Aorta (tissue), 5 donors: ENCODE measurements at places on chromosomes 2 and 18.

DNA sequence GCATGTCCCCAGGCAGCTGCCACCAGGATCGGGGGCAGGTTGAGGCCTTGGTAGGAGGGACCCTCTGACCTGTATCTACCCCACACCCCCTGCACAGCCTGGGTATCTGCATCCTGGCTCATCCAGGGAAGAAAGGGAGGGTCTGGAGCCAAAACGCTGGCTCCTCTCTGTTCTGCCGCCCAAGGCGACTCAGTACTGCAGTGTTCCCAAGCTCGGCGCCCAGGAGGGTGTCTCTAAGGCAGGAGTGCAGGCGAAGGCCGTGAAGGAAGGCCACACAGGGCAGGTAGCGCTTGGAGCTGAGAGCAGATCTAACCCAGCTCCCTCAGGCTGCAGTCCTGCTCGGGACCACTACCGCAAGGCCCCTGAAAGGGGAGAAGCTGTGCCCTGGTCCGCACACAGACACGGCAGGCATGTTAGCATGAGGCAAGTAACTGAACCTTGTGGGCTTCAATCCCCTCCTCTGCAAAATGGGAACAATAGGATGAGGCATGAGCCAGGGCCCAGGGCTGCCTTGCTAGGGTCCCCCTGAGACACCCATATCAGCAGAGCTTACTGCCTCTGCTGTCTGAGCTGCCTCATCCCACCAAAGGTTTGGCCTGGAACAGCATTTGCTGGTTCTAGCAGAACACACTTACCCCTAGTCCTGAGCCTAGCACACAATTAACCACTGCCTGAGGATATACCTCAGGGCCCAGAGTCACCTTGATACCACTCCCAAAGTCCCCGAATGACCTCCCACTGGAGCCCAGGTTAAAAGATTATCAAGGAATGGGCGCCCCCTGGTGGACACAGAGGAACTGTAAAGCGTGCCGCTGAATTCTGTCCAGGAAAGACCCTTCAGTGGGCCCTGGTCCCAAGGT, 6.5 kb downstream of the PTMA start:
- no peaks in the 10 kb centered on the region for H3K36me3 ChIP-seq
- no peaks in the 10 kb centered on the region for H3K27me3 ChIP-seq
- H3K4me3 ChIP-seq: no peak overlapping the region
- peak overlapping the region; percentile 11 for H3K27ac ChIP-seq

DNA sequence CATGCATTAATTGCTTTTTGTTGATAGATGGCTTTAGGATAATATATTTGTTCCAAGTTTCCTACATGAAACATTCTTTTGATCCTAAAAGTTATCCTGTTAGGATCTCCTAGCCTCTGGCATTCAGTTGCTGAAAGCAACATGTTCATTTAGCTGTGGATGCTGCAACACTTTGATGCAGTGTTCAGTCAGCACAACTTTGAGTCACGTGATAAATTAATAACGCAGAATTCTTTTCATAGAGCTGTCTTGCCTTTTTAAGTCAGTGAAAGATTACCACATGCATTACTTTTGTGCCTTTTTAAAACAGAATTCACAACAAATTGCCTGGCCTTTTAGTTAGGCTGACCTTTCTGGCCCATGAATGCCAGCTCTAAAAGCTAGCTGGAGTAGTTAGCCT, 1467.9 kb upstream of the ZEB2 start:
- DNase-seq: no peak
- no peak overlapping the region for H3K27ac ChIP-seq
- H3K4me3 ChIP-seq: no peak overlapping the region
- H3K4me1 ChIP-seq: no peaks in the 10 kb centered on the region
- H3K27me3 ChIP-seq: no peaks in the 10 kb centered on the region

DNA sequence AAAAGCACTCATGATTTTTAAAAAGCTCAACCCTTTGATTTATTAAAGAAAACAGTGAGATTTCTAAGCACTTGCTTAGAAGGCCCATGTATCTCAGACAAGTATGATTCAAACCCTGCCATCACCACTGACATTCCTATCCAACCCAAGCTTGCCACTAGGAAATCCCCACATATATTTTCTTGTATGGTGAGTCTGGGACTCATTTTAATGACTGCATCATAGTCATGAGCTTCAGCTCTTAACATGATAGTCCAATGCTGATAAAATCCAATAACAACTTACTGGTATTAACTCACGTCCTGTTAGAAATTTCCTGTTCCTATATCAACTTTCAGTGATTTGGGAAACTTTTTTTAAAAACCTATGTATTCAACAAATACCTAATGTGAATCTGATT, 39.4 kb upstream of the NCKAP5 start:
- H3K27me3 ChIP-seq: peaks cover 1% of the 10 kb centered on the region
- H3K4me3 ChIP-seq: no peak overlapping the region
- no peak overlapping the region for H3K27ac ChIP-seq
- DNase-seq: no peak
- no peaks in the 10 kb centered on the region for H3K36me3 ChIP-seq
- no peaks in the 10 kb centered on the region for H3K4me1 ChIP-seq

- DNase-seq: no peak
- H3K4me1 ChIP-seq: no peaks in the 10 kb centered on the region
- H3K36me3 ChIP-seq: no peaks in the 10 kb centered on the region
- H3K27me3 ChIP-seq: no peaks in the 10 kb centered on the region
- no peak overlapping the region for H3K4me3 ChIP-seq
These were observed 18.5 kb downstream of the PMAIP1 start for GRCh38 chr18:59918320-59918755.

GRCh38 chr2:68594674-68595492, 48.5 kb upstream of the PROKR1 start:
- no peak for DNase-seq
- no peak overlapping the region for H3K27ac ChIP-seq
- H3K27me3 ChIP-seq: no peaks in the 10 kb centered on the region
- H3K36me3 ChIP-seq: no peaks in the 10 kb centered on the region
- H3K4me1 ChIP-seq: no peaks in the 10 kb centered on the region
- no peak overlapping the region for H3K4me3 ChIP-seq

GRCh38 chr18:34542625-34543024, 167.5 kb upstream of the DTNA start:
- H3K36me3 ChIP-seq: no peaks in the 10 kb centered on the region
- DNase-seq: no peak
- no peaks in the 10 kb centered on the region for H3K27me3 ChIP-seq
- no peak overlapping the region for H3K27ac ChIP-seq

- no peak for DNase-seq
- H3K4me3 ChIP-seq: no peak overlapping the region
- no peaks in the 10 kb centered on the region for H3K27me3 ChIP-seq
- H3K36me3 ChIP-seq: peaks cover 3% of the 10 kb centered on the region
- no peak overlapping the region for H3K27ac ChIP-seq
These were observed 104.3 kb downstream of the STPG4 start for GRCh38 chr2:47050762-47051161.

GRCh38 chr2:216142540-216142939, 33.4 kb downstream of the XRCC5 start:
- H3K4me1 ChIP-seq: no peaks in the 10 kb centered on the region
- H3K27me3 ChIP-seq: no peaks in the 10 kb centered on the region
- H3K27ac ChIP-seq: no peak overlapping the region
- DNase-seq: no peak
- peaks cover 16% of the 10 kb centered on the region for H3K36me3 ChIP-seq

DNA sequence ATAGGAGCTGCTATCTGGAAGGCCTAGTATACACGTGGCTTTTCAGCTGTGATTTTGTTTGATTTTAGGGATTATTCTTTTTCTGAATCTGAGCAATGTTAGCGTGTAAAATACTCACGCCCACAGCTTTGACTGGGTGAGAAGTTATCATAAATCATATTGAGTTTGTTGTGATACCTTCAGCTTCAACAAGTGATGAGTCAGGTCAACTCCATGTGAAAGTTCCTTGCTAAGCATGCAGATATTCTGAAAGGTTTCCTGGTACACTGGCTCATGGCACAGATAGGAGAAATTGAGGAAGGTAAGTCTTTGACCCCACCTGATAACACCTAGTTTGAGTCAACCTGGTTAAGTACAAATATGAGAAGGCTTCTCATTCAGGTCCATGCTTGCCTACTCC, at the start of gene GKN1:
Gene GKN1 (plus strand): TSS at position 386 of the 400 bp plus-strand sequence. CDS start 42 bp downstream, outside the sequence.
- no peak within 1 kb of the TSS for H3K4me3 ChIP-seq
- DNase-seq: no peak
- H3K4me1 ChIP-seq: peaks cover 5% of the 10 kb centered on the region
- no peaks in the 10 kb centered on the region for H3K27me3 ChIP-seq
- H3K27ac ChIP-seq: no peak within 1 kb of the TSS

DNA sequence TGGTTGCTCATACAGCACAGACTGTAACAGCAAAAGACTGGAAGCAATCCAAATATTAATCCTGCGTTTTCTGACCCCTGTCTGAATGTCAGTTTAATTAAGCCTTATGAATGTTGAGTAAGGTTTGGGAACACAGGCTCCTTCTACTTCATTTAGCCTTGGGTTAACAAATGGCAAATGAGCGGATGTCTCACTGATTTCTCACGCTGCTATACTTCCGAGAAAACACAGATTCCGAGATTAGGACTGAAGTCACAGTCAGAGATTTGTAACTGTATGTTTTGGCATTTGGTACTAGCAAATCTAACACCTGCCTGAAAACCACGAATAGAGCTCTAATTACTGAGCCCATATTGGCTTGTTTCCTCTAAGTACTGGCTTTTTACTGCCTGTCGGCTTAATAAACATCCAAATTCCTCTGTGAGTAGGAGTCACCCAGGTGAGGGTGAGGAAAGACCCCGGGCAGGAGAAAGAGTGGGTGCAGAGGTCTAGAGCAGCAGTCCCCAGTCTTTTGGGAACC, 10.6 kb downstream of the MC5R start:
- no peak for DNase-seq
- H3K36me3 ChIP-seq: no peaks in the 10 kb centered on the region
- H3K4me3 ChIP-seq: no peak overlapping the region
- no peaks in the 10 kb centered on the region for H3K4me1 ChIP-seq
- H3K27ac ChIP-seq: no peak overlapping the region

DNA sequence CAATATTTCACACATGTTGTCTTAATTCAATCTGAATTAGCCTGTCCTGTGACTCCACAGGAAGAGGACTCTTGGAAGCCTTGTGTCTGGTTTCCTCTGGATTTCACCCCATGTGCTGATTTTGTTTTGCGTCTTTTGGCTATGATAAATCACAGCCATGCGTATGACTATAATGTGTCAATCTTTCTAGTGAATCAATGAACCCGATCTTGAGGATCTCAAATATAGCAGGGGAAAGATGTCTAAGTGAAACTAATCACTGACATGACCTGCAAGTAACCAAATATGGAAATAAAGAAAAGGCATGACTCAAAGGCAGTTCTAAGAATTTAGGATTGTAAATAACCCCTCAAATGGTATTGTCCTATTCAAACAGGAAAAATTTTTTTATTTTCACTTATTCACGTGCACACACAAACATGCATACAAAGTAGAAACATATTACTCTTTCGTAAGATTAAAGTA, 8.2 kb downstream of the WDFY1 start:
- H3K4me3 ChIP-seq: no peak overlapping the region
- H3K4me1 ChIP-seq: peaks cover 8% of the 10 kb centered on the region
- H3K27ac ChIP-seq: no peak overlapping the region
- DNase-seq: no peak
- no peaks in the 10 kb centered on the region for H3K27me3 ChIP-seq

DNA sequence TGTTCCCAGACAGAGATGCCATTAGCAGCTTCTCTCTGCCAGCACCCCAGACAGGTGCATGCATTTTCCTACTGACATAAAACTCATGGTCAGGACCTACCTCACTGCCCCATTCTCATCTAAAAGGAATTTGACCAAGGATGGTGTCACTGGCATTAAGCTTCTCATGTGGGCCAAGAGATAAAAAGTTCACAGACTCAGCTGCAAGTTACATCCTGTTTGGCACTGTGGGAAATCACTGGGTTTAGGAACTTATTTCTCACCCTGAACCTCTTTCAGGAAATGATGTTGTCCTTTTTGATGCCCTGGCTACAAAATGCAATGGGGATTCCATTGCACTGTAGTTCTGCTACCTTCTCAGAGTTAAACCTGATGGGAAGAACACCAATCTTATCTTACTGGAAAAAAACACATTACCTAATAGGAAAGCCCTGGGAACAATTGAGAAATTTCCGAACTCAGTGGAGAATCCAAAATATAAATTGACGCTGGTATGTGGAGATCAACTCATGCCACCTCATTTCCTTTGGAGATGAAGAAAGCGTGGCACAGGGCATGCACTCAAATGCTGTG, 252.1 kb upstream of the COPS8 start:
- H3K4me3 ChIP-seq: no peak overlapping the region
- H3K27me3 ChIP-seq: no peaks in the 10 kb centered on the region
- no peak for DNase-seq

GRCh38 chr2:118118479-118118878, 30.2 kb downstream of the INSIG2 start:
- DNase-seq: no peak
- peak overlapping the region; percentile 23 for H3K27ac ChIP-seq
- peaks cover 6% of the 10 kb centered on the region for H3K4me1 ChIP-seq
- H3K4me3 ChIP-seq: no peak overlapping the region

DNA sequence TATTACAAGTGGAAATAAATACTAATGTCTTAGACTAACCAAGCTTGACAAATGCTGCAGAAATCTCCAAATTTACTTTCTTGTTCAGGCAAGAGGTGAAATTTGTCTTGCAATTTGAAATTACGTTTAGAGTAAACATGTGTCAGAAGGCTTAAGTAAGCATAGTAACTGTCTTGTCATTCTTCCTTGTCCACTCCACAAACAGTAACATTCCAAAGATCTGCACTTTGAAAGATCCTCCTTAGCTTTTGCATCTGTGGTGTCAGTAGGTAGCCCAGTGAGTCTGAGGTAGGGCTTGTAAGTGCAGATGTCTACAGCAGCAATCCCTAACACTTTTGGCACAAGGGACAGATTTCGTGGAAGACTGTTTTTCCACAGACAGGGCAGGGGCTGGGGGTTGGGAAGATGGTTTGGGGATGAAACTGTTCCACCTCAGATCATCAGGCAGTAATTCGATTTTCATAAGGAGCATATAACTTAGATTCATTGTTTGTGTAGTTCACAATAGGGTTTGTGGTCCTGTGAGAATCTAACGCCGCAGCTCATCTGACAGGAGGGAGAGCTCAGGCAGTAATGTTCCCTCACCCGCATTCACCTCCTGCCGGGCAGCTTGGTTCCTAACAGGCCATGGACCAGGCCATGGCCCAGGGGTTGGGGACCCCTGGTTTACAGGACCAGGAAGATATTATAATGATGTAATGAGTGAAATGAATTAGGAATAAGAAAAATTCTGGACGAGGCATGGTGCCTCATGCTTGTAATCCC, 18.6 kb downstream of the RASGRP3 start:
- no peak for DNase-seq
- no peaks in the 10 kb centered on the region for H3K27me3 ChIP-seq
- H3K4me3 ChIP-seq: no peak overlapping the region
- no peaks in the 10 kb centered on the region for H3K4me1 ChIP-seq

DNA sequence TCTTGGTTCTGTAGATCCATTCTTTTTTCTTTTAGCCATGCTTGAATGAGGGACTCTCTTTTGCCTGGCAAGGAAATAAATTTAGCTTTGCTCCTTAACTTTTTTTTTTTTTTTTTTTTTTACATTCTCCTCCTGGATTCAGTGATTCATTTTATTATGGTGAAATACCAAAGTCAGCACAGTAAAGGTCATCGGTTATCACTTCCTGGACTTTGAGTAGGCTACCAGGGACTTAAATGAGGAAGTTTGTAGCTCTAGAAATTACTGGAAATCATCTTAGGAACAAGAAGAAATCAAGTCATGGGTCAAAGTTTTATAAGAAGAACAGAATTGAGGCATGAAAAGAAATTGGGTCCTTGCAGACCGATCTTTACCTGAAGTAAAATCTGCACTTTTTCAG, 75.0 kb downstream of the SOCS6 start:
- no peak for DNase-seq
- H3K4me3 ChIP-seq: no peak overlapping the region
- no peaks in the 10 kb centered on the region for H3K36me3 ChIP-seq
- H3K27ac ChIP-seq: no peak overlapping the region
